ENCODE measurements at places on chromosomes 16 and 17.

GRCh38 chr17:56812901-56813388, 20.8 kb downstream of the C17orf67 start:
- no peak for DNase-seq

DNA sequence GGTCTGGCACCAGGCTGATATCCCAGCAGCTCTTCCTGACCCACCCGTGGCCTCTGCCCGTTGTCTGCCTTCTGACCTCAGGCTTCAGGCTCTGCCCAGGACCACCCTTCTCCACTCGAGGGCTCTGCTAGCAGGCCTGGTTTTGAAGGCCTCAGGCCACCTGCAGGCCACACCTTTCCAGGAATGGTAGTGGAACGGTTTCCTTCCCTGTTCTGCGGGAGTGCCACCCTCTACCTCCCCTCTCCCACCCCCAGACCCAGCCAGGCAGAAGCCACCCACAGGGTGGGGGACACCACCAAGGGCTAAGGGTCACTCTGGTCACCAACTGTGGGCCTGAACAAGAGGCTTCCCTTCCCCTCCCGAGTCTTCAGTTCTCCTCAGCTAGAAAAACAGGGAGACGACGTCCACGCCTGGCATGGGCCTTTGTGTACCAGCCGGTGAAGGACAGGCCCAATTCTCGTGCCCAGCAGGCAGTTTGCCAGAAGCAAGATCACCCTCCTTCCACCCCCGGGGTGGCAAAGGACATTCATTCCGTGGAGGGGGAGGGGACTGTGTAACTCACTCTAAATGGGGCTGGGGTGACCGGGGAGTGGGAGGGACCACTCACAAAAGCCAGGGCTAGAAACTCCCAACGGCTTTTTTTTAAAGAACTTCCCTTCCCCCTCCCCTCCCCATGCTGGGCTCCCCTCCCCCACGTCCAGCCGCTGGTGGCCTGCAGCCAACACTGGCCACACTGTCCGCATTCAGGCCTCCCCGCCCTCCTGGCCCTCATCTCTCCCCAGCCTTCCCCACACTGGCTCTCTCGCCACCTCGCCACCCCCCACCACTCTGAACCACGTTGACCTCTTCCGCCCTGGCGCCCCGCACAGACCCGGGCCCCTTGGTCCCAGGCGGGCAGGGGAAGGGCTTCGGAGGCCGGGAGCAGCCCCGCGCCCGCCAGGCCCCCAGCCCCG, 7.7 kb downstream of the CBX4 start:
- DNase-seq: no peak

- DNase-seq: no peak
These were observed 42.2 kb downstream of the DNAH9 start for GRCh38 chr17:11640463-11640814.

- DNase-seq: no peak
These were observed 118.0 kb upstream of the ZNF469 start for GRCh38 chr16:88264641-88265285.

- no peak for DNase-seq
These were observed at the start of gene CA10 for GRCh38 chr17:52158450-52159042. Gene CA10, minus strand, starts transcription at chr17:52158714.

DNA sequence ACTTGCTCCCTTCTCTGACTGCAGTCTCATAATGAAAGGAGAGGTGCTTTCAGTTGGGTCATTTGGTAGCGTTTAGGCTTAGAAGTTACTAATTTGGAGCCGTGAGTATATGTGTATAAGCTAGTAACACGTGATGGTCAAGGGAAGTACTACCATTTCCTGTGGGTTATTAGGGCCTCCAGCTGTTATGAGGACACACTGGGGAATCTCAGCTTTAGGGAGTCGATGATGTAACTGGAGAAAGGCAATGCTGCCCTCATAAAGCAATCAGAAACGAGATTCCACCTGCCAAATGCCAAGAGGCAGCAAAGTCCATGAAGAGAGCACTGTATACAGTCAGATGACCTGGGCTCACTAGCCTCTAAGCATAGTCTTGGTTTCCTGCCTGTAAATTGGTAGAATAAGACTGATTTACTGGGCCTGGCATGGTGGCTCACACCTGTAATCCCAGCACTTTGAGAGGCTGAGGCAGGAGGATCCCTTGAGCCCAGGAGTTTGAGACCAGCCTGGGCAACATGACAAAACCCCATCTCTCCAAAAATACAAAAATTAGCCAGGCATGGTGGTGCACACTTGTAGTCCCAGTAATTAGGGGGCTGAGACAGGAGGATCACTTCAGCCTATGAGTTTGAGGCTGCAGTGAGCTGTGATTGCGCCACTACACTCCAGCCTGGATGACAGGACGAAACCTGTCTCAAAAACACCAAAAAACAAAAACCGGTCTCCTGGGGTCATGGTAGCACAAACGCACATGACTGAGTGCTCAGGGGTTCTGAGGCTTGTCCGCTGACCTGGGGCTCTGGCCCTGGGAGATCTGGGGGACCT, 53.0 kb downstream of the SF3B3 start:
- DNase-seq: peak; percentile 43
